Activated CD8-positive, alpha-beta T cell treated with anti-CD3 and anti-CD28 coated beads for 36 hours (primary cell): ENCODE measurements at places on chromosomes 11 and 22. TPM values are rescaled to one million over a fixed set of nuclear protein-coding genes. Genes with fewer than 3 reads are reported as not detected.

GRCh38 chr11:1705126-1706052 lies 8.4 kb downstream of the KRTAP5-6 start:
- DNase-seq: no peak

DNA sequence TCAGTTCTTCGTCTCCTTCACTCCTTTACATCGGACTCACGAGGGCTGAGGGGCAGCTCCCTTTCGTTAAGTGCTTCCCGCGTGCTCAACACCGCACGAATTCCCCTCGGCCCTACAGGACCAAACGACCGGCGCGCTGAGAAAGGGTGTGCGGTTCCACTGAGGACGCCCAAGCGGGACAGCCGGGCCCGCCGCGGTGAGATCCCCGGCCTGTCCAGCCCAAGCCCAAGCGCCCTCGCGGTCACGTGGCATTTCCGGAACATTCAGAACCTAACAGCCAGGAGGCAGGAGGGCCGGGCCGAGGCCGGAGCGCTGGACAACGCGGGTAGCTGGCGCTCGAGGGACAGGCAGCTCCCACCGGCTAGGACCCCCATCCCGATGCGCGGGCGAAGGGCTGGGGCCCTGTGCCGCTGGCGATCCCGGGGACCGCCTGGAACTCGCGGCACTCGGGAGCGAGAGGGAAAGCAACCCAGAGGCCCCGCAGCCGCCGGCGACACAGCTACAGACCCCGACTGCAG lies 737 bp upstream of the STIP1 start:
- peak; percentile 56 for DNase-seq

- no peak for DNase-seq
Measured at GRCh38 chr22:46574438-46574992, 37.1 kb upstream of the CELSR1 start.

The SLC22A12 gene
- total RNA-seq: not detected

DNA sequence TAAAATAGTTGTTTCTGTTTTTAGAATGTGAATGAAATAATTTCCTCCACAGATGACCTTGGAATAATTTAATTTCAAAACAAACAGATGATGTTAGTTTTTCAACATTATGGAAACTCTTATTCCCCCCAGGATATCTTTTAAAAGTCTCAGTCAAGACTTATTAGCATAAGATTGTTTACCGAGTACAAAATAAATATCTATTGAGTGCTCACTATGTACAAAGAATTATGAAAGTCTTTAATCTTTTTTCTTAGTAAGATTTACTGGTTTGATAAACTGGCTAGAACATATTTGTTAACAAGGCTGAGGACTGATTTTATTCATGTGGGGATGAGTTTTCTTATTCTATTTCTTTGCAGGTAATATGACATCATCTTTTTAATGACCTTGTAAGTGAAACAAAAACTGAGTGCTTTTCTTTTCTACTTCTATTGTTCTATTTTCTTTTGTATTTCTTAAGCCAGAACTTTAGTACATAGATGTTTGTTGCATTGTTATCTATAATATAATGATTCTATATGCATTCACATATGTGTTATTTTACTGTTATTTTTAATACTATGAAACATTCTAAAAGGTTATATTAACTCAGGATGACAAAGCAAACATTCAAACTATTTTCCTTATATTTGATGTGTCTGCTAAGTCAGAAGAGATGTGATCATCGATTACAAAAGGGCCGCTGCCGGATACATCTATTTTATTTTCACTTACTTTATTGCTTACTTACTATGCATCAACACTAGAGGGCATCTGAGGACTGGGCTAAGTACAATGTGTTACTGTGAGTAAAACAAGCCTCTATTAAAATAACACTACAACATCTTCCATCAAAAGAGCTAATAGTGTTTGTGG lies 111.0 kb upstream of the ARHGAP42 start:
- DNase-seq: peak; percentile 15

DNA sequence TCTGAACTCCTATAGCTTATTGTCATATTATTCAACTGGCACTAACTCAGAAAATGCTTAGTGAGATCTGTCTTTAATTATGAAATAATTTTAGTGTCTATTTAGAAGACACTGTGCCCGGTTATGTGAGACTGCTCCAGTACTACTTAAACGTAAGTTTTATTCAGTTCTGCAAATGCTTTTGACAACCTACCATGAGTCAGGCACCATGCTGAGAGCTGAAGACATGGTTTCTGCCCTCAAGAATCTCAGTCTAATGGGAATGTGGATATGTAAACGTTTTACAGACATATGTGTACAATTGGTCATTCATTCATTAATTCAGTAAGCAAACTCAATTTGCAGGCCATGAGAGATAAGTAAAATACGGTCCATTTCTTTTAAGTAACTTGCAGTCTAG lies 40.0 kb downstream of the DCUN1D5 start:
- no peak for DNase-seq

- no peak for DNase-seq
Measured at GRCh38 chr11:120136356-120136755, 1.6 kb downstream of the TRIM29 start.

The CCDC134 gene
- total RNA-seq: 15.2 TPM
